Stomach (tissue), 19 donors: ENCODE measurements at places on chromosomes 3 and 15.

- peak; percentile 29 for DNase-seq
Measured at GRCh38 chr15:35123743-35124142, 38.6 kb upstream of the NANOGP8 start.

- DNase-seq, result no peak
Measured at GRCh38 chr15:84835661-84836337, 18.6 kb downstream of the ALPK3 start.

GRCh38 chr15:43469867-43470266 is 23.1 kb downstream of the TP53BP1 start:
- no peak for DNase-seq

GRCh38 chr3:27596334-27596841 is 112.2 kb upstream of the SLC4A7 start:
- DNase-seq, result peak; percentile 59

DNA sequence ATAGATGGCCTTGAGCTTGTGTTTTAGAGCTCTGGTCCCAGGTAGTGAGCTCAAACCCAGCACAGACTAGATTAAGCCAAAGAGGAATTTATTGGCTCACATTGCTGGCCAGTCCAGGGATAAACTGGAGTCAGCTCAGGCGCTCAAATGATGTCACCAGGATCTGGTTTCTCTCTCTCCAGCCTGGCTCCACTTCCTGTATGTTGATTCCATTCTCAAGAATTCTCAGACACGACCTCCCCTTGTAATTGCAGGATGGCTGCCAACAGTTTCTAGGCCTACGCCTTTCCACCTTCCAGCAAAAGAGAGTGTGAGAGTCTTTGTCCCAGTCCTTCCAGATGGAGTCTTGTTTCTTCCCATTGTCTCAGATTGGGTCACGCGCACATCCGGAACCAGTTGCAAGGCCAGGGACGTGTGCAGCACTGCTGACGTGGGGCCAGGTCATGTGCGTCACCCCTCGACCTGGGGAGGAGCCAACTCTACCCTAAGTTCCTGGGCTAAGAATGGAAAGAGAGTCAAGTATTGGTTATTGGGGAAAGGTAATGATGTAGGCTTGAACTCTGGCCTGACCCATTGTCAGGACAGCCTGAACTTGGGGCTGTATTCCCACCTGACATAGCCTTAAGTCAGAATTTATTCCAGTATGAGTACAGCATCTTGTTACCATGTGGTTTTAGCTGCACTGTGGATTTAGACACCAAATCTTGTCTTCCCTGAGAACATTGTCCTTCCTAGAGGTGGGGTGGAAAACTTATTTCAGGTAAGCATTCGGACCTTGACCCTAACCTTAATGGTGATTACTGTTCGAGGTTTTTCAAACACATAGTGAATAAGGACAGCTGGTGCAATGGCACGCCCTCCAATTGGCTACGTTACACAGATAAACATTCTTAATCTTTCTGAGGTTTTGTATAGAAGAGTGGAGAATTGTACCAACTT is 31.6 kb downstream of the CACNA1D start:
- DNase-seq, result no peak

DNA sequence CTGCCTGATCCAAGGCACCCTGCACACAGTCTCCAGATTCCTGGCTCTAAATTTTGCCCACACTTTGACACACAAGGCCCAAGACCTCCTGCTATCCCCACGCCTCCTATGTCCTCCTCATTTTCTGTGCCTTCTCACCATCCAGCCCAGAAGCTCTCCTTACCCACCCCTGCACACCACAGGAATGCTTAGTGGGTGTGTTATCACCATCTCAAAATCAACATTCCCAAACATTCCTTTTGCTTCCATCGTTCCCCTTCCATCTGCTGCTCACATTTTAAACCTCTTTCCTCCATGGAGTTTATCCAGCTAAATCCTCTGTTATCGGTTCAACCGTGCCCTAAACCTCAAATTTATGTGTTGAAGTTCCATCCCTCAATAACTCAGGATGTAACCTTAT is 43.9 kb downstream of the DGKG start:
- no peak for DNase-seq

GRCh38 chr3:16318176-16318575 is 53.2 kb downstream of the OXNAD1 start:
- no peak for DNase-seq

DNA sequence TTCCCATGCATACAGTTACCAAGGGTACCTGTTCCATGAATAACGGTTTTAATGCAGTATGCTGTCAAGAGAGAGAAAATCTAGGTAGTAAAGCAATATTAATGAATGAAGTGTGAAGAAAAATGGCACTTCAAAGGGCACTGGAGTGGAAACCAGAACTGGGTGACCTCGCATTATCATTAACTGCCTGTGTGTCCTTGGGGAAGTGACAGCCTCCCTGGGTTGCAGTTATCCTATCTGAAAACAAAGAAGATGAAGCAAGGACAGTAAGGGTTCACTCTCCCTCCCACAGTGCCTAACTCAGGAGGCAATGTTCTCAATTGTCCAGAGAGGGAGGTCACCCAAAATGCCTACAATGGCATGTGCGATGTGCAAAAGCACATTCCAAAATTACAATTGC is 15.1 kb downstream of the MTHFS start:
- no peak for DNase-seq

- no peak for DNase-seq
Measured at GRCh38 chr15:65896236-65896635, 26.9 kb downstream of the RAB11A start.

- DNase-seq, result no peak
Measured at GRCh38 chr15:50050986-50051743, 67.9 kb downstream of the ATP8B4 start.

GRCh38 chr3:146131616-146132410 is 29.2 kb downstream of the PLOD2 start:
- no peak for DNase-seq

GRCh38 chr3:185421577-185422232 is 58.8 kb downstream of the MAP3K13 start:
- no peak for DNase-seq

GRCh38 chr3:32237670-32238452 is 619 bp upstream of the CMTM8 start:
- peak; percentile 62 for DNase-seq

- no peak for DNase-seq
Measured at GRCh38 chr3:166060789-166061479, 223.7 kb upstream of the BCHE start.

DNA sequence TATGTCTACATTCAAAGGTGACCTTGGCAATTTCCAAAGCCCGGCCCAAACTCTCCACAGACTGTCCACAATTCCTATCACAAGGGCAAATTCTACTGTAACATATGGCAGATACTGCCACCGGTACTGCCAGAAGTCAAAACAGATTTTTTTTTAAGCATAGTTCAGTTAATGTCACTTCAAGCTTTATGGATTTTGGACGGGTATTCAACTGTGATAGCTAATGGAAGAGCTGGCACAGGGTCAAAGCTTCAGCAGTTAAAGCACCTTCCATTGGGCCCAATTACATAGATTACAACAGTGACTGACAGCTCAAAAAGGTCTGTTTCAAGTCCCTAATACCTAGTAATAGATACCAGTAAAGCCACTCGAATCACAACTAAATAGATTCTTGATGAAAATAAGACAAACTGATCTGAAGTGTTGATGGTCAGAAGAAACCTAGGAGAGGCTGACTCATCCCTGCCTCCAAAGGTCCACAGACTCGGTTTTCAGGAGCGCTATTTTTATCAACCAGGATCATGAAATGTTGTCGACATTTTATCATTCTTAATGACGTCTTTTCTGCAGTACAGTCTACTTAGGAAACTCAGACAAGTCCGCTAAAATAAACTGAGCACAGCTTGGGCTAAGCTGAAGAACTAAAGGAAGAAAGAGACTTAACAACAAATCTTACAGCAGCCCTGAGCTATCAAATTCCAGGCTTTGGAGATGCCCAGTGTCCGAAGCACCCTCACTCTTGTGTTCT is 38.7 kb downstream of the ANXA2 start:
- DNase-seq, result peak; percentile 41

- DNase-seq, result no peak
Measured at GRCh38 chr3:116837483-116837882, 127.9 kb downstream of the TUSC7 start.

DNA sequence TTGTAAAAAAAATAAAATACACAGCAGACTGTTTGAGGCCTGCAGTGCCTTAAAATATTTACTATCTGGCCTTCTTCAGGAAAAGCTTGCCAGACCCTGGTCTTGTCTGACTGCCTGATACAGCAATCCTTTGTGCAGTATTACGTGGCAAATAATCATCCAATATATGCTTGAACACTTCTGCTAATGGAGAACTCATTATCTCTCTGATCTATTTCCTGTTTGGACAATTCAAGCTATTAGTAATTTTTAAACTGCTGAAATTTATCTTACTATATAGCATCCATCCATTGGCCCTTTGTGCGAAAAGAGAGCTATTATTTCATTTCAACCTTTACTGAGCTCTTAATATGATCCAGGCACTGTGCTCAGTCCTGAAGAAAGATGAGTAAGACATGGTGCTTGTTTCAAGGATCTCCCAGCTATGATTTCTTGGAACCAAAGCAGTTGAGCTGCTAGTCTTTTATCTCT is 15.9 kb downstream of the ATG7 start:
- no peak for DNase-seq
